COR-L47 (cell line): ENCODE measurements at places on chromosomes 11 and 22.

DNA sequence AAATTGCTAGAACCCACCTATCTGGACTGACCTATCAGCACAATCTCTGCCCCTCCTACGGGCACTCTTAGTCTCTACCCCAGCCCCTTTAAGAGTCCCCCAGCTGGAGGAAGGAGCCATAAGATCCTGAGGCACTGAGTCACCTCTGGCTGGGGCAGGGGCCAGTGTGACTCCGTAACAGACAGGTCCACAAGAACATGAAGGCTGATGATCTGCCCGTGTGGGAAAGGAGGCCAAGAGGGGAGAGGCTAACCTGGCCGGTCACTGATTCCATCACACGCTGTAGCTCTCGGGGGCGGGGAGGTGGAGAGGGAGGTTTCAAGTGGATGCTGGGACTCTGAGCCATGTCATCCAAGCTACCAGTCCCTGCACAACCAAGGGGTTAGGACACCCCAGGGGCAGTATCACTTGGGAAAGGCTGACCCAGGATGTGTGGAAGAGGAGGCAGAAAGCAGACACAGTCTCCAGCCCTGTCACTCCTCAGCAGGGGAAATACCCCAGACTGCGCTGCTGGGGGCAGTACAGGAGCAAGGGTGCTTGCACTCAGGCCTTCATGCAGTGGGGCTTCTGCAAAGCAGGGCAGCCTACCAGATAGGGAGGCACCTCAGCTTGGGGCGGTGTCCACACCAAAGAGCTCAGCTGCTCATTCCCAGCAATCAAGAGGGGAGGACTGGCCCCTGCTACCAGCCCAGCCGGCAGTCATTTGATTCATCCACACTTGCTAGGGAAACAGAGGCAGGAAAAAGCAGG lies 22.3 kb downstream of the ARHGAP1 start:
- no peak for DNase-seq

DNA sequence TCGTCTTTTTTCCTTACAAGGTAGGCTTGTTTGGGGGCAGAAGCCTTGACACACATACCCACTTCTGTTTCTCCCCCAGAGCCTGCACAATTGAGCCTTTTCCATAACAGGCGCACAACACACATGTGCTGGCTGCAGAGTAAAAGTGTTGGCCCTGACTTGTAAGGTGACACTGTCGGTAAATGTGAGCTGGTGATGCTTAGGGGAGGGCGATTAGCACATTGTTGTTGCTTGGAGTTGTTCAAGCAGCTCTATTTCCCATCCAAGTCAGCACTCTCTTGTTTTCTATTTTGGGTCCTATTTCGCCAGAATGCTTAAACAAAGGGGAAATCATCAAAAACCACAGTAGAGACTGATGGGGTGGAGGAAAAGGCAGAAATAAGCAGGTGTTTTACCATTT lies 51.9 kb upstream of the PTPRJ start:
- no peak for DNase-seq

DNA sequence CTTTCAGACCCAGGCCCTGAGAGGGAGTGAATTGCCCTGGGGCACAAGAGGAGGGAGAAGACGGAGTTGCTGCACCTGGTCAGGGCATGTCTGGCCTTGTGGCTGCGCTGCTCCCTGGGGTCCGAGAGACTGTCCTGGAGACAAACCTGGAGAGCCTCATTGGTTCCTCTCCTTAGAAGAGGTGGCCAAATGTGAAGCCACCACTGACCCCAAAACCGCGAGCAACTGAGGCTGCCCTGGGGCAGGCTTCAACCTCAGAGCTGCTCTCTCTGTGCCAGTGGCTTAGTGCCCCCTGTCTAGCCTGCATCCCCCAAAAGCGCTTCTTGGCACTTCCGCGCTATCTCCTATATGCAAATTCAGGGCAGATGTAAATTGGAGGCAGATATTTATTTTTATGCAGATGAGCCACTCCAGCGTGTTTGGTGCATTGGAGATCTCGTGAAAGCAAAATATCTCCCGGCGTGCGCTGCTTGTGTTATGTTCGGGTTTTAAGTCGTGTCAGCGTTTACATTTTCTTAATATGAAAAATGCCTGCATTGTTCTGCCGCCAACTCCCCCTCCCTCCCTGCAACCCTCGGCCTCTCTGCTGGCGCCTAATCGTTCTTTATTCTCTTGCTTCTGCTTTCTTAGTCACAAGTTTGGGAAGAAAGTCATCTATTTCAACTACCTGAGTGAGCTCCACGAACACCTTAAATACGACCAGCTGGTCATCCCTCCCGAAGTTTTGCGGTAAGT lies 69.5 kb downstream of the ARHGAP8 start:
- DNase-seq: no peak

DNA sequence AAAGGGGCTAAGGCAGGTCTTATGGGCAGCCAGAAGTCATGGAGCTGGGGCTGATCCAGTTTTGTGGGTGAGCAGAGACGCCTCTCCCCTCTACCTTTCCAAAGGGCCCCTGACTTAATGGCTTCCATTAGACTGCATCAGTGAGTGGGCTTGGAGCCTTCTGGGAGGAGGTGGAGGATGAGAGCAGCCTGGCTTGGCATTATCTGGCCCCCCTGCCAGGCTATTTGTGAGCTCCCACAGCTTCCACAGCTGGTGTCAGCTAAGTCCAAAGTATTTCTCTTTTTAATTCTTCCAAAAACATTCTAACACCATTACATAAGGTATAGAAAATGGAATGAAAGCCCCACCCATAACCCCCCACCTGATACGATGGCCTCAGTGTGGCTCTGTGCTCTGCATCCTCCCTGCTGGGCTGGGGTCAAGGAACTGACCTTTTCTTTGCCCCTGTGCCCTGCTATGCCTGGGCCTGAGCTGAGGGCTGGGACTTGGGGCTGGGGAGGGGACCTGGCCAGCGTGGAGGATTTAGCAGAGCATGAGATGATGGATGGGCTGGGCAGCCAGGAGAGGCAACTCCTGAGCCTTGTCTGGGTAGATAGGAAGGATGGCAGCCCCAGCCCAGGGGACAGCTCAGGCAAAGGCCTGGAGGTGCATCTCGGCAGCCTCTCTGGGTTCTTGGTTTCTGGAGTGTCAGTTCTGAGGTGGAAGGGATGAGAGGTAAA lies 4.0 kb downstream of the AIFM3 start:
- DNase-seq: no peak

GRCh38 chr11:33700063-33700501 lies 544 bp downstream of the C11orf91 start:
- DNase-seq: no peak

- no peak for DNase-seq
Observed at GRCh38 chr11:110432713-110433392, 3.1 kb downstream of the FDX1 start.

GRCh38 chr11:111749646-111750045 lies 16.5 kb downstream of the PPP2R1B start:
- no peak for DNase-seq

DNA sequence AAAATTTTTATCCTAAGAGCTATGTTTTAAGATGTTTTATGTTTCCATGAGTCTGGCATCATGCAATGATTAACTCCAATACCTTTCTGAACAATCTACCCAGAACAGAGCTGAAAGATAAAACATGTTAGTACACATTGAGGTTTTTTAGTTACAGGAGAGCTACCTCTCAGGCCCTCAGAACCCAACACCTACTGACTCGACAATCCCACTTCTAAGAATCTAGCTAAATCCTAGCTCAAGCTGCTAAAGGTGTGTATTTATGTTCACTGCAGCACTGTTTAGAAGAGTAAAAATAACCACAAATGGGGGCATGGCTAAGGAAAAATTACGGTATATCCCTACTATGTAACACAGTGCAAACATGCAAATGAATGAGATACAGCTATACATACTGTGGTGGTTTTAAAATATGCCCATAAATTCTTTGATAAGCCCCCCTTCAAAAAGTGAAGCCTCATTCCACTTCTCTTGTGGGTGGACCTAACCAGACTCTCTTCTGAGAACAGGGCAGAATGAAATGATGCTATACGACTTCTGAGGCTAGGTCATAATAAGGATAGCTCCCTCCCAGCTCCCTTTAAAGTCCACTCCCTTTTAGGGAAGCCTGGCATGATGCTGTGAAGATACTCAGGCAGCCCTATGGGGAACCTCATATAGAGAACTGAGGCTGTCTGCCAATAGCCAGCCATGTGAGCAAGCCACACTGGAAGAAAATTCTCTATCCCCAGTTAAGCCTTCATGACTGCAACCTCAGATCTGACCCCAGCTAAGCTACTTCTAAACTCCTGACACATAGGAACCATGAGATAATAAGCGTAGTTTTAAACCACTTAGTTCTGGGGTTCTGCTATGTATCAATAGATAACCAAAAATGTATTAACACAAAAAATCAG lies 29.5 kb downstream of the TMEM123 start:
- DNase-seq: peak; percentile 11

- DNase-seq: no peak
Observed at GRCh38 chr11:520428-521176, 13.6 kb upstream of the RNH1 start.

GRCh38 chr11:5362017-5362625 lies 10.8 kb downstream of the OR51B6 start:
- DNase-seq: no peak

DNA sequence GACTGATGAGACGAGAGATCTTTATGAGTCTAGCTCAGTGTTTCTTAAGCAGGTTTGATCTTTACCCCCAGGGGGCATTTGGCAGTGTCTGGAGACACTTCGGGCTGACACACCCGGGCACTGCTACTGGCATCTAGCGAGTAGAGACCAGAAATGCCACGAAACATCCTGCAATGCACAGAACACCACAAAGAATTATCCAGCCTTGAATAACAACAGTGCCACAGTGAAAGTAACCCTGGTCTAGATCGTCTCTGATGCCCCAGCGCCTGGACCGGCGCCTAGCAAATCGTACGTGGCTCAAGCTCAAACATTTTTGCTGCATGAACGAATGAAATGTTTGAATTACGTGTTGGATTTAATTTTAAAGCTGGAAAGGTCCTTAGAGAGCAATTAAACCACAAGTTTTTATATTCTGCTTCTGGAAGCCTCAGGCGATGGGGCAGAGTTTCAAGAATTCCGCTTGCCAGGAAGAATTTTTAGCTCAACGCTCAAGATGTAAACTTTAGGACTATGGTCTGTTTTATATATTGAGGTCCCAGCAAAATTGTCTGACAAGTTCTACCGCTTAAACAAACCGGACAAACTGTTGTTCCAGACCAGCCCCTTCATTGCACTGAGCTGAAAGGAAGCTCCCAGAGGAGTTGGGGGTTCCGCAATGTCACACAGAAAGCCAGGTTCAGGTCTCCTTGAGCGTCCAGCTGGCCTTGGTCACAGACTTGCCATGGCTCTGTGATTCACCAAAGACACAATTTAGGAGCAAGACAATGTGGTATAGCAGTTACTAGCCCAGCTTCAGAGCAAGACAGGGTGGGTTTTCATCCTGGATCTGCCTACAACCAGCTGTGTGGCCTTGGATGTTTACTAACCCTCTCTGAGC lies 44.2 kb upstream of the SMTN start:
- no peak for DNase-seq

GRCh38 chr22:32796865-32797573 lies 4.5 kb upstream of the TIMP3 start:
- no peak for DNase-seq

DNA sequence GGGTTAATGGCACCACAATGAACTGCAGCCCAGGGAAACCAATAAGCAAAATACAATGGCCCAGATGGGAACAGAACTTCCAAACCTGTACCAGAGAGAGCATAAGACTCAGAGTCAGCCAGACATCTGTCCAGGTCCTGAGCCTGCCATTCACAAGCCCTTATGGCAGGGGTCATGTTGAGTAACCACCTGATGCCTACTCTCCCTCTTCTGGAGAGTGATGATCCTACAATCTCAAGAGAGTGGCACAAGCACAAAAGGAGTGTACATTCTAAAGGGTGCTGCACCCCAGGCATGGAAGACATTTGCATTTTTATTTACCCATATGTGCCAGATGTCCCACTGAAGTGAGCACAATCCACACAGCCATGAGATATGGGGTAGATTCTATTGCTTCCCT lies 10.6 kb downstream of the TENM4 start:
- no peak for DNase-seq

DNA sequence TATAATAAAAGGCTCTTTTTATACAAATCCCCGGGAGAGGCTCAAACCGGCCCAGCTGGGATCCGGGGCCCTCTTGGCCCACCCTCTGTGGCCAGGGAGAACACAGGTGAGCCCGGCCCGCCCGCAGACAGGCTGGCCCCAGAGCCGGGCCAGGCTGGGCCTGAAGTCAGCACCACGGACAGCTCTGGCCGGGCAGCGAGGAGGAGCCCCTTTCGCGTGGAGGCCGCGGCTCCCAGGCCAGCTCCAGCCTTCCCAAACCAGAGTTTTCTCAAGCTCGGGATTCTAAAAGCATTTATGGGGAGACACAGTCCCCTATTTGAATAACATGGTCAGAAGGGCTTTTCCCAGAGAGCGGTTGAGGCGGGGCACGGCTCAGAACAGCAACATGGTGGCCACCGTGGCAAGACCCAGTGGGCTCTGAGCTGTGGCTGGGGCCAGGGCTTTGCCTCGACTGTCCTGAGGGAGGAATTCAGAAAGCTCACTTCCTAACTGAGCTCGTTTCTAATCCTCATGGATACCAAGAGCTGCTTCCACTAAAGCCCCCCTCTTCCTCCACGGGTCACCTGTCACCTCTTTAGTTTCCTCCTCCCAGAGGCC lies 115.4 kb downstream of the BRD1 start:
- DNase-seq: no peak

GRCh38 chr11:69078930-69079605 lies 30.3 kb downstream of the TPCN2 start:
- DNase-seq: no peak

- DNase-seq: peak; percentile 85
Observed at GRCh38 chr11:122920579-122920978, 38.0 kb downstream of the JHY start.

DNA sequence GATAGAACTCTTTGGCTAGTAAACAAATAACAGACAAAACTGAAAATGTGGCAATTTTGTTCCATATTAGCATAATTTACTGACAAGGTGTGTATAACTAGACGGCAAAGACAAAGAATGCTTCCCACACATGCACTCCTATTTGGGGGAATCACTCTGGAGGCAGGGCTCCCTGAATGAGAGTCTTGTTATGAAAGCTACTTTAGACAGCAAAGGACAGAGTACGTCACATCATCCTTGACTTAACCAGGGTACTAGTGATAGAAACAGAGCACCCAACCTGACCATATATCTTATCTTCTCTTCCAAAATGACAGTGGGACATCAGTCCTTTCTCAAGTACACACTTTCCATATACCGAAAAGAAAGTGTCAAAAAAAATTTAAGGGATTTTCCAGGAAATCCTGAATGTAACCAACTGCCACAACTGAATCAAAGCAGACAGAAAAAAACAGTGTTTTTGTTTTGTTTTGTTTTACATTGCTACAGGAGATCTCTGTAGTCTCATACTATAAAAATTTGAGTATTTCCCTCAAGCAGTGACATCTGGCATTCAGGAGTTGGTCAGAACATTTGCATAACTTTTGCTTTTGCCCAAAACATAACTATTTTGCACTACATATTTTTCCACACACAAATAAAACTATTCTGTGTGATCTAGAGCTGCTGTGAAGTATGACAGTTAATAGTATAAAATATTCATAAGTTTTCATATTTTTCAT lies 98.9 kb downstream of the ARHGAP20 start:
- DNase-seq: no peak
